ENCODE measurements at places on chromosomes 3 and 15.

DNA sequence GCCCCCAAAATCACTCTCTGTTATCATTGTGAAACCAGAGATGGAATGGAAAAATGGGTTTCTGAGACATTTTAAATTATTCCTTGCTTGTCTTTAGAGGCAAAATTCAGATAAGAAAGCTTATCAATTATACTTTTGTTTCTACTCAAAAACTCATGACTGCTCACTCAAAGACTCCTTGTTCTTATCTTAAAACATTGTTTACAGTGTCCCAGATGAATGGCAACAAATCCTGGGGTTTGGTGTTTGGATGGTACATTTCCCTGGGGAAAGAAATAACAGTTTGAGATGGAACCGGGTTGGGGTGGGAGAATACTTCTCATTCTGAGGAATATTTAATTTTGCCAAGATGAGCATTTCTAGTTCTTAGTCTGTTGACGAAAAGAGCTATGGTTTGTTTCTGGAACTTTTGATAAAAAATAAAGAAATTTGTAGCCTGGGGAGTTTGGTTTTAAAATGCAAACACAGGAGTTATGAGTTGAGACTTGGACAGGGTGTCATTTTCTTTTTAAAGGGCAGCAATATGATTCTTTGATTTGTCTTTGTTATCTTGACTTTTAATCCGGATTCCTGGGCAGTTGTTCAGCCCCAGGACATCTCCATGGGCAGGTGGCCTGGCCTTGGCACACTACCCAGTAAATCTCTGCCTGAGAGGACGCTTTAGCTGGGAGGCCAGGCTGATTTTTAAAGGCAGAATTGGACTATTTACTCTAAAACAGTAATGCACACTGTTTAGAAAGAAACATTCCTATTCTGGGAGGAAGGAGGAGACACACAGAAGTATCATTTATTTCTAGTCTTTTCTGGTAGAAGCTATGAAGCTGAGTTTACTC is 32.4 kb downstream of the BTD start:
- no peak for DNase-seq

DNA sequence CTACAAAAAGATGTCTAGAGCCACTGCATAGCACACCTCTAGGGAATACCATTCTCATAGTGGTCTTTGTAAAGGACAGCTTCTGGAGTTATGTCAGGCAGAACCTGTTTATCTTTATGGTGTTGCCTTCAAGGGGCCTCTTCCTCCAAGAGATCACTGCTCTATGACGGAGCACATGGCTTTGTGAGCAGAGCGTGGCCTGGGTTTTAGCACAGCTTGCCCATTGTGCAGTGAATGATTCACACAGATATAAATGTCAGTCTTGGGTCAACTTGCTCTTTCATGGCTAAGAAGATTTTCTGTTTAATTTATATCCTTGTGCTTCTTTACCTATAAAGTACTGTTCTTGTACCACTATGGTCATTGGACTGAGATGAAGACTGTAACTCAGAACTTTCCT is 41.5 kb upstream of the RBMS3 start:
- DNase-seq: no peak

DNA sequence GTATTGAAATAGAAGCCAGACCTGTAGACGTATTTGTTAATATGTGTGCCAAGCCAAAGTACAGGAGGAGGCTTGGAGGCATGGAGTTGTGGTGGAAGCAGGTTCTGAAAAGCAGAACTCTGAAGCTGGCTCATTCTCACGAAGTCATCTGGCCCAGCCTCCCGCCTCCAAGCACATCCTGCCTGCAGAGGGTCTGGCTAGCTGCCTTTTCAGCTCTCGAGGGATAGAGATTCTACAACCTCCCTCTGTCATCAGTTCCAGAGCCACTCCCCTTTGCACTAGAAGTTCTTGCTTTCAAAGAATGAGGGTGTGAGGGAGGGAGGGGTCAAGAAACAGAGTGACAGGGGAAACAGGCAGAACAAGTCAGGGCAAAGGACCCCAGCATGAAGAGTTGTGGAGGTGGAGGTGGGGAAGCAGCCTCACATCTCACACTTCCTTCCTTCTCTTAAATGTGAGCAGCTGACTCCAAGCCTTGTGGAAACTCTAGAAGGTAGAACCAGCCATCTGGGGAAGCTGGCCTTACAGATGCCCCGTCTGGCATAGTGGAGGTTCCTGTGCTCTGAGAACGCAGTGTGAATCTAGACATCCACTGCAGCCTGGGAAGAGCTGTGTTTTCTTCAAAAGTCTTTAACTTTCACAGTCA is 95.3 kb downstream of the SLC49A4 start:
- peak; percentile 7 for DNase-seq

DNA sequence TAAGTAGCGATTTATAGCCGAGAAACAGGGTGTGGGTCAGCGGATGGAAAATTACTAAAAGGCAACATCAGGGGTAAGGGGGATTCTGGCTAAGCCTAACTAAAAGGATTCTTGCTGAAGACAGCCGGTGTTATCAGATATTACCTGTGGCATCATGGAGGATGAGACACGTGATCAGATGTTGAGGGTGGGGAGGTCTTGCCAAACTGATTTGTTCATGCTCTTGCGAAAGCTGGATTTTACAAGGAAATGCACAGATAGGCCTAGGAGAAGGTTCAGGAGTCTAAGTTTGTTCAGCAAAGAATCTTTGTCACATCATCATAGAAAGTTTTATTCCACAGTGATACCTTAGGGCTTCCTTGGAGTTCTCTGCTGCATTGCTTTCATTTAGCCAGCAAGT is 396.8 kb upstream of the TBL1XR1 start:
- DNase-seq: no peak

DNA sequence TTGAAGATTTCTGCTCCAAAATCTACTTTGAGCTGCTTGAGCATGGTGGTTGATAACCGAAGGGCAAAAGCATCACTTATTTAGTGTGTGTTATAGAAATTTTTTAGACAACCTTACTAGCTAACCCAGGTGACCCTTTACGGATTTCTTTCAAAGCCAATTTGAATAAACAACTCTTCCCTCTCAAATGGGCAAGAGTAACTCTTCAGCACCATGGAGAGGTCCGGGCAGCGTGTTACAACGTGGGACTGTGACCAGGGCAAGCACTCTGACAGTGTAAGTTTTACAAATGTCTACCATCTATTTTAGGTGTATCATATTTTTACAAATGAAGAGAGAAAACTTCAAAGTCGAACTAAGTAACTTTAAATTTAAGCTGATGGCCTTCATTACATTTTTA is 471.8 kb downstream of the MFSD1 start:
- peak; percentile 18 for DNase-seq

DNA sequence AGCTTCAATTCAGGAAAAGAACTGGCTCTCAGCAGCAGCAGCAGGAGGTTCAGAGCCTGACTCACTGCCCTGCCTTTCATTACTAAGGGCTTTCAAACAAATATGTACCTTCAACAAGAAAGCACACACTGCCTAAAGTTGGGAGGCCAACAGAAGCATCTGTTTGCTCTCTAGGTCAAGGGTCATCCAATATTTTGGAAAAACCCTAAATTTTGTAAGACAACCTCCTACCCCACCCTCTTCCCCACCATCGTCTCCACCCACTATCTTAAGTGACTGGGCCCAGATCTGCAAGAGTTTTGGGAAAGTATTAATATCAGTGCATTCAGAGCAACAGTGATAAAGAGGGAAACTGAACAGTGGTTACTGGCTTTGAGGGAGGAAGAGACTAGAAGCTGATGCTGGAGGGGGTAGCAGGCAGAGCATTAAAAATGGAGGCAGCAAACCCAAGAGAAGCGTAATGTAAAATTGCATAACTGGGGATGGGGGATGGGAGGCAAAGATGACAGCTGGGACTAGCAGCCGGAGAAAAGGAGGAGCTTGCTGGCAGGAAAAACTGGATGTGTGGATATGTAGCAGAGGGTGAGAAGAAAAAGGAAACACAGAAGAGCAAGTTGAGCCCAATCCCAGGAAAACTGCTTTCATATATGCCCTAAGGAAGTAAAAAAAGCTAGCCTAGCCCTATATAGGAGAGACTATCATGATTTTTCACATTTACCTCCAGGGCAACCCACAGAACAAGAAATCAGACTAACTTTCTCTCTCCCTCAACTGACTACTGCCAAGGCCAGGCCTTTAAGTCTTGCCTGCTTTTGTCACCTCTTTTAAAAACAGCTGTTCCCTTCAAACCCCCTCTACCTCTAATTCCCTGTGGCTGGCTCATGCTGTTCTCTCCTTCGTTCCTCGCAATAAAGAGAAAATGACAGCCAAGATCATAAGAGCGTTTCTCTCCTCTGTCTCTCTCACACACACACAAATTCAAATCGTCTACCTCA is 31.4 kb downstream of the NPTN start:
- DNase-seq: peak; percentile 15

- DNase-seq: no peak
Measured at GRCh38 chr3:1987980-1988379, 110.7 kb upstream of the CNTN4 start.

- no peak for DNase-seq
Measured at GRCh38 chr3:186170516-186170915, 61.6 kb upstream of the ETV5 start.

All from smooth muscle cell of the brain vasculature (primary cell).